ENCODE measurements at places on chromosomes 5 and 9.

DNA sequence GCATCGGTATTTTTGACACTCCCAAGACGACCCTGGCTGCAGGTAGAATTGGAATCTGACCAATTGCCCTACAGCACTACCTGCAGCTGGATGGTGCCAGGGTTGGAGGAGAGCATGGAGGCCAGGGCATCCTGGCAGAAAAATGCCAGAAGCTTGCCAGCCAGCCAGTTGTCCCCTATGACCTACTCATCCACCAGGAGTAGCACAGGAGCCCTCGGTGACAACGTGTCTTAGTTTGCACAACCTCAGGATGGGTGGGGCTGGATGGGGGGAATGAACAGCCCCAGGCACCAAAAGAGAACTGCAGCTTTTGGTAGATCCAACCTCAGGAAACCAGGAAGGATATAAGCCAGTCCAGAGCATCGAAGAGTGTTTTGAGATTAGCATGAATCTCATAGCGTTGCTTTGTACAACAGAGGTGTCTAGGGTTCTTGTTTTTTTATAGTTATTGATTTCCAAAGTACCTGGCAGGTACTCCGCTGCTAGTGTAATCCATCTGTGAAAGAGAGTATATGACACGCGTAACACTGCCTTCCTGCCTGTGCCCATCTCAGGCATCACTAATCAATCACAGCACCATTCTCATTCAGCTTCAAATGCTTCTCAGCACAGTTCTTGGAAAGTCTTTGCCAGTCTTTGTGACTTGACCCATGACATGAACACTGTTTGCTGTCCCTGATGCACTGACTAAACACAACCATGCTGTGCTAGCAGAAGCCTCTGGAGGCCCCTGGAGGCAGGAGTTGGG lies 36.7 kb upstream of the ASS1 start:
- no peak for DNase-seq

DNA sequence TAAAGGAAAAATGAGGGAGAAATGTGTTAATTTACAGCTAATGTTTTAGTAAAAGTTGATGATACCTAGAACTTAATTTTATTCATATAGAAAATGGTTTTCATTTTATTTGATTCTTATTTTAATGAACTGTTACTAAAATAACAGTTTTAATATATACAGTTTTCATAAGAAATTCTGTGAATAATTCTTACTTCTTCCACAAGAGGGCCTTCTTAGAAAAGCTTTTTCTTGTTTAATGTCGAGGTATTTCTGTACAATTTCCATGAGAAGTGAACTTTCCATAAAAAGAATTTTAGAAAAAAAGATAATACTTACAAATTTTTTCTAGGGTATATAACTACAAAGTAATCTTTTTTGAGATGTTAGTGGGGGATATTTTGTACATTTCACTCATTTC lies 73.9 kb downstream of the KLF9 start:
- peak; percentile 0 for DNase-seq

DNA sequence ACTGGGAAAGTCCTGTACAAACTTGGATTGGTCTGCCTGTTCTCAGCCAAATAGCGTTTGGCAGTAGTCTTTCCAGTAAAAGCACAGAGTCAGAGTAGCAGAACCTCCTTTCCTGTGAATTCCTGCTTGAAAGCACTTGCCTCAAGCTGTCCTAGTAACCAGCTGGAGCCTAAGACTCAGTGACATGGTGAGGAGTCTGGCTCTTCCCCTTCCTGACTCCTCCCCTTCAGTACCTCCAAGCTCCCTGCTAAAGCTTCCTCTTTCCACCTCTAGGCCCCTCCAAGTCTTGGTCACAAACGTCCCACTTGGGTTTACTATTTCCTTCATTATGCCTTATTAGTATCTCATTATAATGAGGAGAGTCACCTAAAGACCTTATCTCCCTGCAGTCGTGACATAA lies 21.4 kb upstream of the FAM81B start:
- DNase-seq = no peak

GRCh38 chr5:172730981-172731679 lies 39.9 kb downstream of the DUSP1 start:
- DNase-seq = no peak

DNA sequence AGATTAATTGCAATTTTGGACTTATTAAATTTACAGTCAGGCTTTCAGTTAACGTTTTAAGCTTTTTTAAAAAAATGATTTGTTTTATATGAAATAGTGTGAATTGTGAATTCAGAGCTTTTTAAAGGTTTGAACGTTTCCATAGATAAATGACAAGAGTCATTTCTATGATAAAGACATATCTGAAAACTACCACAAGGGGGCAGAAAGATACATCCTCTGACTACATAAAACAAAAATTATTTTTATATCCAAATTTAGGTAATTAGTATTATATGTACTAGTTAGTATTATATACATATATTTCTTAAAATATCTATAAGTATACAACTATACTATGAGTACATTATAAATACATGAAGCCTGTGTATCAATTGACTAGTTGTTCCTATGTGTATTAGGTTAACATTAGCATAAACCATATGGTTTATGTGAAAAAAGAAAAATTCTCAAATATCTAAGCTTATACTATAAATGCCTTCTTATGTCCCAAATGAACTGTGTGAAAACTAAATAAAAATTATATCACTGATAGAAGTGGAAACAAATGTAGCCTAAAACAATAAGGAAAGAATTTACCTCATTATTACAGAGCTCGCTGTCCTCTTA lies 155.2 kb downstream of the MEF2C start:
- peak; percentile 34 for DNase-seq

DNA sequence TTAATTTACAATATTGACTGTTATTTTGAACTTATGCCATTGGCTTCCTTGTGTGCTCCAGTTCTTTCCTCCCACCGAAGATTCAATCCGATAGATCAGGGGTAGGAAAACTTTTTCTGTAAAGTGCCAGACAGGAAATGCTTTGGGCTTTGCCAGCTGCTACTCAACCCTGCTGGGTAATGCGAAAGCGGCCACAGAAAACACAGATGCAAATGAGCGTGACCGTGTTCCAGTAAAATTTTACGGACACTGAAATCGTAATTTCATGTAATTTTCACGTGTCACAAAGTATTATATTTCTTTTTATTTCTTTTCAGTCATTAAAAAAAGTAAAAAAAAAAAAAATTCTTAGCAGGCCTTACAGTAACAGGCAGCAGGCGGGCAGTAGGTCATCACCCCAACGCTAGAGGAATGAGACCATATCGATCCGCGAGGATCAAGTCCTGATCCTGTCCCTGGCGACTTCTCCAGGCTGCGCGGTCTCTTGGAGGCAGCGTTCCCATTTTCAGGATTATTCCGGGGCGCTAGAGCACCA lies 599 bp downstream of the NMRK1 start:
- DNase-seq = peak; percentile 7

- DNase-seq = no peak
Measured at GRCh38 chr5:117143406-117143805, 568.8 kb upstream of the SEMA6A start.

- no peak for DNase-seq
Measured at GRCh38 chr9:78003730-78004129, 27.9 kb downstream of the GNAQ start.

GRCh38 chr5:76845890-76846289 lies 3.9 kb upstream of the S100Z start:
- no peak for DNase-seq

DNA sequence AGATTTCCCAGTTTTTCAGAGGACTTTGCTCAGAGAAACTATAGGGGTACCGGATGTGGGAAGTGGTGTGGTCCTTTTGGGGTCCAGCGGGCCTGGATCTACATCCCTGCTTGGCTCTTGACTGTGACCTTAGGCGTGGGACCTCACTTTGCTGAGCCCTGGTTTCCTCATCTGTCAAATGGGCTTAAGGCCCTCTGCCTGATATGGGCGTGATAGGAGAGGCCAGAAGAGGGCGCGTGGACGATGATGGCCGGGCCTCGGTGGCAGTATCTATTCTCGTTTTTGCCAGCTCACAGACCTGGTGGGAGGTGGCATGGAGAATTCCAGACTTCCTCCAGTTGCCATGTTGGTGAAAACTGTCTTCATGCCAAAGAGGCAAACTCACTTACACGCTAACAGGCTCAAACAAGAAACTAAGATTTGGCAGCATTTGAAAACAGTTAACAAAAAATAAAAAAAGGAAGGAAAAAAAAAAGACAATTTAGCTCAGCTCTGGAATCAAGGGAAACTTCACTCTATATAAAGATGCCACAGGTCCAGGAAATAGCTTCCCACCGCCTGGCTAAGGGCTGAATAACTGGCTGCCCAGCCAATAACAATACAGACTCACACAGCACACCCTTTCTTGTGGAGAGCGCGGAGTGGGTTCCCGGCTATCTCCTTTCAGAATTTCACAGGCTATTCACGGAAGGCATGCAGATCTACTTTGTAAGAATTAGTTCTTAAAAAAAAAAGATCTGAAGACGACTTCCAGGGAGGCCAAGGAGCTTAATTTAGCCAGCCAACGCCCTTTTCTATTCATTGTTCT lies 1.7 kb downstream of the SH3PXD2B start:
- DNase-seq = no peak

GRCh38 chr9:115306865-115307264 lies 188.9 kb upstream of the TNC start:
- DNase-seq = no peak

GRCh38 chr9:90787771-90788460 lies 13.7 kb upstream of the SYK start:
- DNase-seq = no peak

- DNase-seq = no peak
Measured at GRCh38 chr9:115198001-115198400, 80.0 kb upstream of the TNC start.

GRCh38 chr9:4640027-4640426 lies 22.1 kb upstream of the PLPP6 start:
- no peak for DNase-seq

DNA sequence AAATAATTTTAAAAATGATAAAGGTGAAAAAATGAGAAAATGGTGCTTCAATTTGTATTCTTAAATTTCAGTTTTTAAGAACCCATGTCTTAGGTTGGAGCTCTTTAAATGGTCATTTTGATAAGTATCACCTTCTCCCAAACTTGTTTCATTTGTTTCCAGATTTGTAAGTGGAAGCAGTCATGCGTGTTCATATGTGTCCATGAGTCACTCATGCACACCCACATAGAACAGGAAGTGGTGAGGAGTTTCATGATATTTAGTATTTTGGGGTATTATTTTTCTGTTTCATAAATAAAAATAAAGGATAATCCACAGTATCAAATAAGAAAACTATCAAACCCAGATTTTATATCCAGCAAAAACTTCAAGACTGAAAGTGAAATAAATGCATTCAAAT lies 570.4 kb upstream of the ST8SIA4 start:
- no peak for DNase-seq

DNA sequence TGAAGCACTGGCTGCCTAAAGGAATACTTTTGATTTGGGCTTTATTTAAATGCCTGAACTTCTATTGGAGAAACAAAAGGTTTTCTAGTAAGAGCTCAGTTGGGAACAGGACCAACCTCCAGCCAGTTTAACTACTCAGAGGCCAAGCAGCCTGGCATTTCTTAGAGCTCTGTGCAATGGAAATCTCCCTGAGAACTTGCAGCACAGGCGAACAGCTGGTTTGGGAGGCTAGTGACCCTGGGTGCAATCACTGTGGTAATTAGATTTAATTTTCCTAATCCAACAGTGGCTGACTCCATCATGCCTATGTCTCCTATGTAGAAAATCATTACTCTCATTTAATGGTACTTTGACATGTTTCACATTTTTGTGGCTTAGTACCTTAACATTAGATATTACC lies 1.0 kb upstream of the CDH6 start:
- DNase-seq = no peak

- DNase-seq = no peak
Measured at GRCh38 chr9:93187574-93187973, 3.6 kb downstream of the WNK2 start.

- DNase-seq = no peak
Measured at GRCh38 chr5:1511651-1512540, 11.9 kb downstream of the LPCAT1 start.

GRCh38 chr9:19198406-19198805 lies 32.1 kb upstream of the DENND4C start:
- no peak for DNase-seq

DNA sequence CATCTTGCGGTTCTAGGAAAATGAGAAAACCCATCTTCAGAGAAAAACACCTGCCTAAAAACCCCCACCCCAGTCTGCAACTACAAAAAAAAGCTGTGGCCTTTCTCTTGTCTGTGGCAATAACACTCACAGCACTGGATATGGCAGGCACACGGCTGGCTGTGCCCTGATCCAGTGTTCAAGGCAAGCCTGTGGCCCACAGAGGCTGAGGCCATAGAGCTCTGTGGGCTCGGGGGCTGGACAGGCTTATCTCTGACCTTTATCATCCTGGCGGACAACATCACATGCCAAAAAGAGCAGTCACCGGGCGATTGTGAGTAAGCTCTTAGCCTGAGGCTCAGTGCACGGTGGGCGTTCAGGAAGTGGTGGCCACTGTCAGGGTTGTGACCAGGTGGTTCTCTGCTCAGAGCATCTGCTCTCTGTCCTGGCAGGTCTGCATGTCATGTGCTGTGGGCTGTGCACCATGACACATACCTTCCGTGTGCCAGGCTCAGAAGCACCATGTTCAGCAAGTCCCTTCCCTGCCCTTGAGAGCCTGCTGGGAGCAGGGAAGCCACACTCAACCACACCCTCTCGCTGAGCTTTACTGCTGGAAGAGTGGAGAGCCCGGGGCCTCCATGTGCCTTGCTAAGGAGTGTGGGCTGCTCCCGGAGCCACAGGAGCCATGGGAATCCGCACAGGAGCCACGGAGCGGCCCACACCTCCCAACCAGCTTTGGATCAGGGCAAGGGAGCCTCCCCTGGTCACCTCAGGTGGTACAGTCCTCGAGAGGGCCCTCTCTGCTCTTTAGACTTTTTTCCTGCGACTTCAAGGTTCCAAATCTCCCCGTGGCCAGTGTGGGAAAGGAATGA lies 34.6 kb upstream of the WDR38 start:
- no peak for DNase-seq

DNA sequence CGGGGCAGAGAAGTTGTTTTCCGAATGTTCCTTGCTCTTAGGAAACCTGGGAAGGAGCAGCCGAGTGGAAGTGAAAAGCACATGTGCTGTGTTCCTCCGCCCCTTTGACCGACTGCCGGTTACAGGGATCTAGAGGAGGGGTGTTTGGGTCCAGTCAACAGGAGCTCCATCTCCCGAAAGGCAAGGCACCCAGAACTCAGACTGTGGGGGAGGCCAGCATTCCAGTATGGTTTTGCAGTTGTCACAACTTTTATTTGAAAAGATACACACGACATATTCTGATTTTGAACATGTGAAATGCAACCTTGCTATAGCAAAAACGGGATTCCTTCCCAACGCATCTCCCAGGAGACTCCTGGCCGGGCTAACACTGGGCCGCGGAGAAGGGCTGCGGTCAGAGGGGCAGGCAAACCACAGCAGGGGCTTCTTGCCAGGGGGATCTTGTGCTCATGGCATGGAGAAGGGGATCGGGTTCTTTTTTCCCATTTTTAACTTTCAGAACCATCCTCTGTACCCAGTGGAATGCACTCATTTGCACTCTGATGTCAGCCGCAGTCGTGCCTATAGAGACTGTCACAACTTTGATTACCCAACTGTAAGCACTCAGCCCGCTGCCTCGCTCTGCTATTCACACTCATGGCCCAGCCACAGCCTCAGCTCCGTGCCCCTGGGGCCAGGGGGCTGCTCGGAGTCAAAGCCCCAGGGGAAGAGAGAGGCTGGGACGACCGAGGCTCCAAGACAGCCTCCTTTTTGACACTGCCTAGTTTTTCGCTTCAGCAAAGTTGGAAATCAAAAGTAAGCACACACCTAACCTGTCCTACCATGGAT lies 3.9 kb downstream of the QRFP start:
- DNase-seq = no peak

Measured in naive B cell (primary cell).